ENCODE measurements at places on chromosomes 7 and 10.

DNA sequence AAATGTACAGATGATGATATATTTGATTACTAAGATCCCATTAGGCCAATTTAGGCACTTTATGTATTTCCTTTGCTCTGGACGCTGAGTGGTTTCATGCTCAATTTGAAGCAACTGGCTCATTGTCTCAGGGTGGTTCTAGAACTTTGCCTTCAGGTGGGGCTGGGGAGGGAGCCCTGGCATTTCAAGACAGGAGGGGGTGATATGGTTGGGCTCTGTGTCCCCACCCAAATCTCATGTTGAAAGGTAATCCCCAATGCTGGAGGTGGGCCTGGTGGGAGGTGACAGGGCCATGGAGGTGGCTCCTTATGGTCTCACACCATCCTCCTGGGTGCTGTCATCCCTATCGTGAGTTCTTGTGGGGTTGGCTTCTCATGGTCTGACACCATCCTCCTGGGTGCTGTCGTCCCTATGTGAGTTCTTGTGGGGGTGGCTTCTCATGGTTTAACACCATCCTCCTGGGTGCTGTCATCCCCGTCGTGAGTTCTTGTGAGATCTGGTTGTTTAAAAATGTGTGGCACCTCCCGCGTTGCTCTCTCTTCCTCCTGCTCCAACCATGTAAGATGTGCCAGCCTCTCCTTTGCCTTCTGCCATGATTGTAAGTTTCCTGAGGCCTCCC lies 151.5 kb upstream of the KLF6 start:
- no peak for DNase-seq

- no peak for DNase-seq
Observed at GRCh38 chr10:56319386-56319785, 41.7 kb downstream of the ZWINT start.

DNA sequence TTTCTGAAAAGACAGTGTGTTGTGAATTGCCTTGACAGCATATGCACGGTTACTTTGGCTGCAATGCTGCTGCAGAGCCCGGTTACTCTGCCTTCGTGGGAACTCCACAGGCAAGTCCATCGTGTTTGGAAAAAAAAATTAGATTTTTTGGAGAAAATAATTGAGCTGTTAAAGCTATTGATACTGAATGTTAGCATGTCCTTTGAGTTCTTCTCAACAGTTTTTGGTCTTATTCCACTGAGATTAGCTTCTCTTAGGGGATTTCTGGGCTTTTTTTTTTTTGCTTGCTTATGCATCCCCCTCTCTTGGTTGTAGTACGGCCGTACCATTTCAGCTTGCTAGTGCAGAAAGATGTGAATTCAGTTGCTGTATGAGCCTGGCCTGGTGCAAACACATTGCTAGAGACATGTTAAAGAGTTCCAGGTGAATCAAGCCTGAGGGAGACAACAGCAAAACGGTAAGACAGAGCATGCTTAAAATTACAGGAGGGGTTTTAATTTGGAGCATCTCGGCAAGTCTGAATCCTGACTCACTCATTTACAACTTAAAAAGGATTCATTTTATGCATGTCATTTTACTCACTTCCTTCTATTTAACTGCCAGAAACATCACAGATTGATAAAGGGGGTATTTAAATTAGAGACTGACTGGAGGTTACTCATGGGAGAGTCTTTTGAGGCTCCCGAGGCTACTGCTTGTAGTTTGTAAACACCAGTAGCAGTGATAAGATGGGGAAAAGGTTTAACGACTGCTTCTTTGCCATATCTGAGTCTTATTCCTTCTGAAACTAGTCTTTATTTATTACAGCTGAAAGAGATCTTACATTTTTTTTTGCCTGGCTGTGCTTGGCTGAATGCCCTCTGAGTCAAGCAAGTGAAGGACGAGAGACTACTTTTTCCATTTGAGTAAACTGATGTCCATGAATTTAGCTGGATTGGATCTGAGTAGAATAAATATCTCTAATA lies 113.7 kb downstream of the CDK14 start:
- DNase-seq: no peak

DNA sequence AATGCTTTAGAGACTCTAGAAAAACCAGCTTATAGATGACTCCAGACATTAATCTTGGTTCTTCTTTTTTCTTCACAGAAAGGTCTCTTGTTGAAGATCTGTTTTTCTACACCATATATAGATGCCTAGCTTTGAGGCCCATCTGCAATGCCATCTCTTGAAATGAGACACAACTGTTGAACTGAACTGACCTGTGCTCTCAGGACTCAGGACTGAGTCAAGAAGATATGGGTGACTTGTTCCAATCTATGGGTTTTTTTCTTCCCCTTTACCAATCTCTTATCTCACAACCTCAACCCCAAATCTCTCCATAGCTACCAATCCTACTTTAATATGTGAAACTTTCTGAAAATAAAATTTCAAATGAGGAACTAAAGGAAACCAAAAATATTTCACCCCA lies 194.7 kb downstream of the SNX13 start:
- no peak for DNase-seq

DNA sequence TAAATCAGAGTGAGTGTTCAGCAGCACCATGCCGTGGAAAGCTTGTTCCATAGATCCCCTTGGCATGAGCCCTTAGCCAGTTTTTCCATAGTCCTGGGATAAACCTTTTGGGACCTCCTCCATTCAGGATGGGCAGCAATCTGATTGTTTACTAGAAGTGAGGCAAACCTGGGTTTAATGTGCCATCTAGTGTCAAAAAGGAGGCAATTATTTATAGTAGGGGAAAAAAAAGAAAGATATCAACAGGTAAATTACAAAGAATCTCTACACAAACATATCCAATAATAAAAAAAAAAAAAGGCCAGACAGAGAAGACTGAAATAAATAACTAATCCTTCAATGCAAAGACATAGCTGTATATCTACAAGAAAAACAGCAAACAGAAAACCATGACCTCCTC lies 229.0 kb upstream of the STK17A start:
- no peak for DNase-seq

GRCh38 chr10:132199268-132199853 lies 12.6 kb downstream of the DPYSL4 start:
- no peak for DNase-seq

GRCh38 chr10:683448-684071 lies 5.9 kb downstream of the DIP2C start:
- no peak for DNase-seq

DNA sequence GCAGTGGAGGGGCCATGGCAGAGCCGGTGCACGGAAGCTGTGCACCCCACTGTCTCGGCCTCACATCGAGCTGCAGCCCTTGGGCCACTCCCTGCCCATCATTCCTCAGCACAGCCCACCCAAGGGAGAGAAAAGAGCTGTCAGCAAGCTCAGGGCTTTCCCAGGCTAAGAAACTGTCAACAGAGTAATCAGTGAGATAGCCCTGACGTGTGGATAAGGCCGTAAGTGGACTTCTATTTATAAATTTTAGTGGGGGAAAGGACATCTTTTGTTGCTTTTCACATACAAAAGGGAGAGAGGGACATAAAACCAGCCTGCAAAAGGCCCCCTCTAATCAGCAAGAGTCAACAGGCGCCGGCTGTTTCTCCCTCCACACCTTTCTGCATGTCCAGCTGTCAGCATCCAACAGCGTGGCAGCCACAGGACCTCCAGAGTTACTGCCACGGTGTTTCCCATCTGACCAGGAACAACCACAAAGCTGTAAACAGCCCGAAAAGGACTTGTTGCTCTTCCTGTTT lies 56.8 kb upstream of the DDC start:
- no peak for DNase-seq

GRCh38 chr10:101453791-101454718 lies 100.1 kb downstream of the BTRC start:
- DNase-seq: no peak

DNA sequence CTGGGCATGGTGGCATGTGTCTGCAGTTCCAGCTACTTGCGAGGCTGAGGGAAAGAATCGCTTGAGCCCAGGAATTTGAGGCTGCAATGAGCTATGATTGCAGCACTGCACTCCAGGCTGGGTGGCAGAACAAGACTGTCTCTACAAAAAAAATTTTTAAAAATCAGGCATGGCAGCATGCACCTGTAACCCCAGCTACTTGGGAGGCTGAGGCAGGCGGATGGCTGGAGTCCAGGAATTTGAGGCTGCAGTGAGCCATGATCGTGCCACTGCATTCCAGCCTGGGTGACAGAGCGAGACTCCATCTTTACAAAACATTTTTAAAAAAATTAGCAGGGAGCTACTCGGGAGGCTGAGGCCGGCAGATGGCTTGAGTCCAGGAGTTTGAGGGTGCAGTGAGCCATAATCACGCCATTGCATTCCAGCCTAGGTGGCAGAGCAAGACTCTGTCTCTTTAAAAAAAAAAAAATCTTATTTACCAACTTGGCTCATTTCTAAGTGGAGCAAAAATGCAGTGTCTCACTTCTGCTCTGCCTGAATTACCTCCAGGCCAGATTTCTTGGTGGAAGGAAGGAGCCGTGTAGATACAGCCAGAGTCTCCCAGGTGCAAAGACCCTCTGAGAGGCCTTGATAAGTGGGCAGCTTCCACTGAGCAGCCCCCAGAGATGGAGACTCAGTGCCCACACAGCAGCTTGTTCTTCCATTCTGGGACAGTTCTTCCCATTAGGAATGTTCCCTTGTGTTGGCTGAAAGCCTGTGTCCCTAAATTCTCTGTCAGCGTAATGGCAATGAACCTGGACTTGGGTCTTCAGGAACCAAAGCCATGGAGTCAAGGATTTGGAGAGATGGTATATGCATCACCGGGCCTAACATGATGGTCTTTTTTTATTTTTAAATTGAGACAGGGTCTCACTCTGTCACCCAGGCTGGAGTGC lies 30.0 kb downstream of the GTF2IRD1 start:
- no peak for DNase-seq

DNA sequence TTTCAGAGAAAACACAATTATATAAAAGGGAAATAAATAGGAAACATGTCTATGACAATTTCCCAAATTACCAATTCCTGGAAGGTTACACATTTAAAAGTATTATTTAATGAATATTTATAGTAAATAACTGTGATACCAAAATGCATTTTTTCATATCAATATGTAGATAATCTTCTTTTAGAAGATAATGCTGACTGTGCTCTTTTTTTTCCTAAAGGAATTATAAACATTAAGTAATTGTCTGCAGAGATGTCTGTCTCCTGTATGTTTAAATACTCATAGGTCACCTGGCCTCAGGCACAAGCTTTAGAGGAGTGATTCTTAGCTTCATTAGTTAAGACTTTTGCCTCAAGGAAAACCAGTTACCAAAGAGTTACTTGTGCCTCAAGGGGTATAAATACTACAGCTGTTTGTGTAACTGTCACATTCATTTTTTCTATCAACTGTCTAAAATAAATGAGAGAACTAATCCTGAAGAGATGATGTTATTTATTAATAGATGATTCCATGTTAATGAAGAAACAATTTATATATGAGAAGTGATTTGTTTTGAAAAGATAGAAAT lies 77.1 kb downstream of the DNAJC1 start:
- DNase-seq: no peak

DNA sequence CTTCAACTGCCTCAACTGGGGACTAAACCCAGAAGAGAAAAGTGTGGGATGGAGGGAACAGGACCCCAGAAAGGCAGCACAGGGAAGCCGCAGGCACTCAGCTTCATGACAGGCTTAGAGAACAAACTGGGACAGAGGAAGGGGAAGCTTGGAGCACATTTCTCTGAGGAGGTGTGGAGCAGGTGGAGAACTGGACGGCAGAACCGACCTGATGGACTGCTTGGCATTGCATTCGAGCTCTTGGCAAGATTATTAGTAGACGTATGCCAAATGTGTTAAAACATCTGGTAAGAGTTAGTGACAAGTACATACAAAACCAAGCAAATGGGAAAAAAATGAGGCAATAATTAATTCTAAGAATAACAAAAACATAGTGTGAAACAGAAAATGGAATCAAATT lies 335.7 kb downstream of the SFMBT2 start:
- DNase-seq: no peak

DNA sequence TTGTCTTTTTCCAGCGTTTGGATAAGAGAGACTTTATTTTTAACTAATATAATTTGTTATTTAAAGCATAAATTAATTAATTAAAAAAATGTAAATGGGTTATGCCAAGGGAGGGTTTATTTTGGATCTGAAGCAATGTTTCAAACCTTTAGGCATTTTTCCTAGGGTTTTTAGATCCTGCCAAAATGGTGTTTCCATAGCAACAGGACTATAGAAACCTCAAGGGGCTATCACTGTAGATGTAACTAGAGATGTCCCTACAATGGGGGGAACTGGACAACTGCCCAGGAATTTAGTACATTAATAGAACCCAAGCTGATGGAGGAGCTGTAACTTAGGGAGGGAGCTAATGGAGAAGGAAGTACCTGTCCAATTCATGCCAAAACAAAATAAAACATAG lies 57.3 kb downstream of the SLC39A12 start:
- no peak for DNase-seq

DNA sequence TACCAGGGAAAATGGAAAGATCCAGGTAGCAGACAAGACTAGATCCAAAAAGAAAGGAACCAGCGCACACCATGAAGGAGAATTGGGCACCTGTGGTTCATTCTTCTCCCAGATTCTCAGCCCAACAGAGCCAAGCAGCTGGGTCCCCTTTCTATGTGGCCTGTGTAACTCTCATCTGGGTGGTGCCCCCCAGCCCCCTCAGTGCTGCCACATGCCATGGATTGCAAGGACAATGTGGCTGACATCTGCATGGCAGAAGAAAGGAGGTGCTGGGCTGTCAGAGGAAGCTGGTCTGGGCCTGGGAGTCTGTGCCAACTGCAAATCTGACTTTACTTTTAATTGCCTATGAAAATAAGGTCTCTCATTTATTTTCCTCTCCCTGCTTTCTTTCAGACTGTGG lies 21.4 kb downstream of the PRSS2 start:
- no peak for DNase-seq

DNA sequence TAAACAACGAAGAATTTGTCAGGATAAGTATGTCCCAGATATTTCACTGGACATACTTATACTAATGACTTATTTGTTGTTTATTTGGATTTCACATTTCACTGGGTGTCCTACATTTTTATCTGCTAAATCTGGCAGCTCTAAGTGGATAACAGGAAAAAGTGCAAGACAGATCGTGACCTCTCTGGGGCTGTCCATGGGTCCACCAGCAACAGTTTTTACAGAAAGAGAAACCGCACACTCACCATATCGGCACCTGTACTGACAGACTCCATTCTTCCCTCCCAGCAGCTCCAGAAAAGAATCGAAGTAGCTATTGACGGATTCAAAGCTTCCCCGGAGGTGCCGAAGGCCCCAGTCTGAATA lies 393 bp downstream of the PLA2G12B start:
- DNase-seq: no peak

DNA sequence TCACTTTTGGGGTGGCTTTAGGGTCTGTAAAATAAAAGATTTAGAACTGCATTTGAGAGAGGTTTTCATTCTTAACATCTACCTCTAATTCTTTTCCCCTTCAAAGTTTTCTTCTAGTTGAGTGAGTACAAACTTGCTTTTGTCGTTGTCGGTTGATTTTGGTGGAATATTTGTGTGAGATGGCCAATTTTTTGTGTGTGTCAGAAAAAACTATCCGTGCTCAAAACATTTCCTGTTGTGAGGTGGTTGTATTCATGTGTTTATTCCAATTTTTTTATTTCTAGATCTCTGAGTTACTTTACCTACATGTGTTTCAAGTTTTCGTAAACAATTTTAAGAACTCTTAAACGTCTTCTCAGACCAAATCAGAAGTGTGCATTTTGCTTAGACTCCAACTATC lies 1.6 kb downstream of the AHR start:
- no peak for DNase-seq

All from activated naive CD4-positive, alpha-beta T cell treated with anti-CD3 and anti-CD28 coated beads, Interleukin-2, amount 50 U/mL, for 16 hours (primary cell).